SK-N-DZ (cell line): ENCODE measurements at places on chromosomes 2 and 18.

DNA sequence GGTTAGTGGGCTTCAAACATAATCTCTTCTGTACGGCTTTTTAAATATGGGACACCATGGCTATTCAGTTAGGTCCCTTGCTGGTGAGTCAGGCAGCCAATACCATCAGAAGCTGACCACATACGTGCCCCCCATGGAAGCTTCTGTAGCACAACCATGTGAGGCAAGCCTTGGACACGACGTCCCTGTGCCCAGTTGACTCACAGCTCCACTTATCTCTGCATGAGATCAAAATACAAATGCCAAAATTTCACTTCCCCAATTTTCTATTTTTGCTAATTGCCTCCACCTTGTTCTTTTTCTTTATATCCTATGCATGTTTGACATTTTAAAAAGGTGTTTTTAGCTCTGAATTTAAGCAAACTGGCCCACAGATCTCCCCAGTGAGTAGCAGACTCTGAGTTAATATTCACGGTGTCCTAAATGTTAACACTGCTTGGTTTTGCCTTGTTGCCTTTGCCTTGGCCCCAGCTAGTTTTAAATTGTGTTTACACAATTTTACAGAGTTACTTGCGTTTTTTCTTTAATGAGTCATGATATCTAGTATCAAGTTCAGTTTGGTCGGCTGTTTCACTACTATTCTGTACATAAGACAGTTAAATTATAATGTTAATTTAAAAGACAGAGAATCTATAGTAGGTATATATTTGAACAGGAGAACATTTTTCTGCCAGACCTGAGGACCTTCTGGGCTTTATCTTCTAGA is 77.5 kb downstream of the CDCA7 start:
- DNase-seq, result no peak

DNA sequence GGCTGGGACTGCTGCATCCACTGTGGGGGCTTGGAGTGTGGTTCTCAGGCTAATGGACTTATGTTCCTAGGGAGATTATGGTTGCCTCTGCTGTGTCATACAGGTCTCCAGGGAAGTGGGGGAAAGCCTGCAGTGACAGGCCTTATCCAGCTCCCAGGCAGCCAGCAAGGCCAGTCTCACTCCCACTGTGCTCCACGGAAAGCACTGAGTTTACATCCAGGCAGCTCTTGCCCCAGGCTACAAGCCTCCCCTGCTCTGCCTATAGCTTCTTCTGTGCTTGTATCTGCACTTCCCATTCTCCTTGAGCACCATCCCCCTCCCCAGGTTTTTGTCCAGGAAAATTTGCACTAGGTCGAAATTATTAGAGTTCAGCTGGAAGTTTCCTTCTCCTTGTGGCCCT is 231.9 kb downstream of the ZRANB3 start:
- no peak for DNase-seq

- no peak for DNase-seq
Measured at GRCh38 chr2:68391869-68392268, 26.8 kb downstream of the PLEK start.

GRCh38 chr2:173410579-173410978 is 55.9 kb downstream of the CDCA7 start:
- no peak for DNase-seq

GRCh38 chr18:11994336-11994702 is 13.0 kb downstream of the IMPA2 start:
- no peak for DNase-seq

GRCh38 chr2:85853499-85854165 is 35.2 kb downstream of the ST3GAL5 start:
- no peak for DNase-seq

DNA sequence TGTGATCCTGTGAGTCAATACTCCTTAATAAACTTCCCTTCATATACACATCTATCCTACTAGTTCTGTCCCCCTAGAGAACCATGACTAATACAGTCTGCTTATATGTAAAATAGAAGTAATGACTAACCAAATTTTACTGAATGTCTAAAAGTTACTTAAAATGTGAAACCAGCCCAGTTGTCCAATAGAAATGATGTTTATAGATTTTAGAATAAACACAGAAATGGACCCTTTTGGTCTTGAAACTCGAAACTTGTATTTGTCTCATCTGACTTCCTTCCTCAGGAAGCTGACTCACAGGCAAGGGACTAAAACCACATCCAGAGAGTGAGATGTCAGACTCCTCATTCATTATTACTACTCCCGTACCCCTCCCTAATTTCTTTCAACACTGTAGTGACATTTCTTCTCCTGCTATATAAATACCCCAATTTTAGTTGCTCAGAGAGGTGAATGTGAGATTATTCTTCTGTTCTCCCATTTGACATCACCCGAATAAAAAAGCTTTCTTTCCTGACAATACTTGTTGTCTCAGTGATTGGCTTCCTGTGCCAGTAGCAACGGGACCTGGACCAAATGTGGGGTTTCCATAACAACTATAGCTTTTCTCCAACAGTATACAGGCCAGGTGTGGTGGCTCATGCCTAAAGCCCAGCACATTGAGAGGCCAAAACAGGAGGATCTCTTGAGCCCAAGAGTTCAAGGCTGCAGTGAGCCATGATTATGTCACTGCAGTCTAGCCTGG is 486.0 kb downstream of the ERBB4 start:
- DNase-seq, result no peak
